Activated CD4-positive, alpha-beta T cell treated with anti-CD3 and anti-CD28 coated beads, Interleukin-2, amount 50 U/mL, for 24 hours (primary cell): ENCODE measurements at places on chromosomes 7 and 10.

- DNase-seq: no peak
Observed at GRCh38 chr7:77687100-77687746, 9.0 kb upstream of the RSBN1L start.

GRCh38 chr10:132144086-132144485, 42.7 kb upstream of the DPYSL4 start:
- no peak for DNase-seq

DNA sequence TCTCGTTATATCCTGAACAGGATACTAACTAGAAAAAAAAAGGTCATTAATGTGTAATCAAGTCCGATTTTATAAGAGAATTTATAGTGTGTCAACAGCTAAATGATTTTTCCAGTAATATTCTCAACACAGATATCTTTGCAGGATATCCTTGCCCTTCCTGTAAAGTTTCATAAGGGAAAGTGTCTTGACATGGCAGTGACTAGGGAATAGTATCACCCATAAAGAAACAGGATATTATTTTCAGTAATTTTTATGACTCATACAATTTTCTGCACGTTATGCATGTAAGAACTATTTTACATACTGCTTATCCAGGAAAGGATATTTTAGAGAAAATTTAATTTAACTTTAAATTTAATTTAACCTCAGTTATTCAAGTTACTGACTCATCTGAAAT, 19.5 kb upstream of the PNLIP start:
- DNase-seq: no peak

- no peak for DNase-seq
Observed at GRCh38 chr10:120260456-120260855, 196.6 kb upstream of the PLPP4 start.

- no peak for DNase-seq
Observed at GRCh38 chr10:86363833-86364490, 2.6 kb downstream of the GRID1 start.

DNA sequence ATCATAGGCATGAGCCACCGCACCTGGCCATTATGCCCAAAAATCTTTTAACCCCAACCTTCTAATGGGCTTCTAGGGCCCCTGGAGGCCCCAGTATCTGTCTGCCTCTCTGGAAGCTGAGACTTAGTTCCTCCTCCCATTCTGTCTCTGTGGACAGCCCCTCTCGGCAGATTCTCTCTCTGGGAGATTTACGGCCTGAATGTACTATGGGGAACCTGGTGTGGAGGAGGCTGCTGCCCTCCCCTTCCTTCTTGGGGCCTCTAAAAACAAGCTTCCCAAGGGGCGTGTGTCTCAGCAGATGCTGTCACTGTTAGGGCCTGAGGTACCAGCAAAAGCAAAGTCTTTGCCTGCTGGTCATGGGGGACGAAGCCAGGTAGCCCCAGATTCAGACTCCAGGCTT, 35.8 kb upstream of the PRKAR1B start:
- no peak for DNase-seq

- DNase-seq: no peak
Observed at GRCh38 chr10:7766241-7766640, 21.6 kb downstream of the KIN start.

DNA sequence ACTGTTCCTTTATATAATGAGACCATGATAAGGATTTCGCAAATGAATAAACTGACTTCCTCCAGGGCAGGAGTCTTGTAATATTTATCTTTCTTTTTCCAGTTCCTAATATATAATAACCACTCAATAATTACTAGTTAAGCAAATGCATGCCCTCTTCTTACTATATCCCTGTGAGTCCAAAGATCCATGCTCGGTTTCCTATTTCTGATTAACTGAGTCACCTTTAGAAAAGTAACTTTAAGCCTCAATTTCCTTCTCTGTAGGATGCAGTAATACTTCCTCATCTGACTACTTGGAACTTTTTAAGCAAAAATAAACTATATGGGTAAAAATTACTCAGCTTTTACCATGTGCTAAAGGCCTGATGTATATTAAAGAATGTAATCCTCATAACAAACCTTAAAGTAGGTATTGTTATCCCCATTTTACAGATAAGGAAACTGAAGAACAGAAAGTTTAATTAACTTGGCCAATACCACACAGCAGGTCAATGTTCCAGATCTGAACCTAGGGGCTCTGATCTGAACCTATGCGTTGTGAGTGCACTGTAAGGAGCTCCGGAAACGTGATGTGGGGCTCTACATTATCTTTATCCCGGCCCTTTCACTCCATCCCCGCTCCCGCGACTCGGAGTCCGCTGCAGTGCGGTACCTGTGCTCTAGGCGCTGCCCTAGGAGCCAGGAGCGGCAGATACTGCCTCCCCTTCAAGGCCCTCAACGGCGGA, 458 bp downstream of the COX15 start:
- no peak for DNase-seq

GRCh38 chr7:106464651-106465050, 179.9 kb upstream of the NAMPT start:
- no peak for DNase-seq

- no peak for DNase-seq
Observed at GRCh38 chr10:11110539-11110938, 92.9 kb downstream of the CELF2 start.

DNA sequence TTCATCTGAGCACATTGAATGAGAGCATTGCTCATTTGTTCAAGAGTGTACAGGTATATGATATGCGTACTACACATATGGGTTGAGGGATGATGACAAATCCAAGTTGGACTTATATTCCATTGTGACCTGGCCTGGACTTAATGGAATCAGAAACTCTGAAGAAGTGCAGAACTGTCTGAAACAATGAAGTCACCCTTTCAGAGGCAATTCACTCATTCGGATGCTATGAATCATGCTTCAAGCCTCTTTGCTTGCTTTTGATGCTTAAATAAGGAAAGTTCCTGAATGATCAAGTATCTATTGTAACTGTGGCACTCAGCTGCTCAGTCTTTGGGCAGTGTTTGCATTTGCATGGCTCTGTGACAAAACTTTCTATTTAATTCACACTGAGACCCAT, 93.4 kb downstream of the ZNF365 start:
- DNase-seq: no peak

GRCh38 chr10:104321226-104321625, 17.0 kb downstream of the ITPRIP start:
- no peak for DNase-seq

GRCh38 chr10:127911218-127911866, 4.4 kb downstream of the PTPRE start:
- no peak for DNase-seq

DNA sequence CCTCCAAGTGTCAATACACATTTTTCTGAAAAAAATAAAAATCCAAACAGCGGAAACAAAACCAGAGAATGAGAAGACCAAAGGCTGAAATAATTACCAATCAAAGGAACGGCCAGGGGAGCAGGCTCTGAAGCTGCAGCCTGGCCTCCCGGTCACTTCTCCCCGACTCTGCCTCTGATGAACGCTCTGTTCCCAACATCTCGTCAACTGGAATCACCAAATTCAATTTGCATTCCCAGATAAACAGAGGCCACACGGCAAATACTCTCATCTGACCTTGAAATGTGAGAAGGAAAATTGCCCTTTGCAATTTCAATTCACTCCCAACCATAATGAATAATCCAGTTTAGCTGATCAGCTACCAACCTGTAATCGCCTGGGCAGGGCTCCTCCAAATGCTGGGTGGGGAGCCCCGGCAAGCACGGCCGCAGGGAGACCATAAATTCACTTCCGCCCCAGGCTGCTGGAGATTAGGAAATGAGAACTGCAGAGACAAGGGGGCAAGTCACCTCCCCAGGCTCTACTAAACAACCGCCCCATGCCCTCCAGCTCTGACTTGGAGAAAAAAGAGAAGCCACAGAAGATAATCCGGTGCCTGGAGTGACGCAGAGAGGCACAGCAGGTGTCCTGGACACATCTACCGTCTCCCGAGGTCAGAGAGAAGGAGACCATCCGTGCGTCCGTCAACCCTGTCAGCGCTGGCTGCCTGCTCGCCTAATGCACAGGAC, 153.2 kb downstream of the MAD1L1 start:
- DNase-seq: no peak

DNA sequence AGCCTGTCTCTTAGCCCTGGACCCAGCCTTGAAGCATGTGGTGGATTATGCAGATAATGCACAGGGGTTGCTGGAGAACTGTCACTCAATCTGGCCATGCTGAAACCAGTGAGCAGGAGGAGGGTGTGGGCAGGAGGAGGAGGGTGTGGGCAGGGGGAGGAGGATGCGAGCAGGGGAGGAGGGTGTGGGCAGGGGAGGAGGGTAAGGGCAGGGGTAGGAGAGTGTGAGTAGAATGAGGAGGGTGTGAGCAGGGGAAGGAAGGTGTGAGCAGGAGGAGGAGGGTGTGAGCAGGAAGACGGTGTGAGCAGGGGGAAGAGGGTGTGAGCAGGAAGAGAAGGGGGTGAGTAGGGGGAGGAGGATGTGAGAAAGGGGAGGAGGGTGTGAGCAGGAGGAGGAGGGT, 18.8 kb downstream of the CAMK2B start:
- DNase-seq: no peak

GRCh38 chr7:131104596-131105293, 222.9 kb upstream of the MKLN1 start:
- no peak for DNase-seq

GRCh38 chr7:103964269-103964668, 25.2 kb downstream of the RELN start:
- DNase-seq: no peak

- no peak for DNase-seq
Observed at GRCh38 chr10:15897287-15897686, 37.0 kb upstream of the MINDY3 start.

GRCh38 chr10:102673819-102674511, 29.7 kb downstream of the TRIM8 start:
- peak; percentile 32 for DNase-seq

GRCh38 chr7:11548532-11548931, 283.5 kb downstream of the THSD7A start:
- no peak for DNase-seq

DNA sequence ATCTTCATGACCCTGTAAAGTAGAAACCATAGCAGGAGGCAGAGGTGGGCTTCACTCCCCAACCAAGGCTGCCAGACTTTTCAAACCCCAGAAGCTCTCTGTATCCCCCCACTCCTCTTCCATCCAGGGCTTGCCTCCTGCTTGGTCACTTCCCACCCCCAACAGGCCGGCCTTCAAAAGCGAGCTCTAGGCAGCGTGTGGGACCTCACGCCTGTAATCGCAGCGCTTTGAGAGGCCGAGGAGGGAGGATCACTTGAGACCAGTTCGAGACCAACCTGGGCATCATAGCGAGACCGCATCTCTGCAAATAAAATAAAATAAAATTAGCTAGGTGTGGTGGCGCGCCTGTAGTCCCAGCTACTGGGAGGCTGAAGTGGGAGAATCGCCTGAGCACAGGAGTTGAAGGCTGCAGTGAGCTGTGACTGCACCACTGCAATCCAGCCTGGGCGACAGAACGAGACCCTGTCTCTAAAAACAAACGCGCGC, 743 bp upstream of the POR start:
- DNase-seq: no peak

GRCh38 chr10:113226831-113227445, 276.9 kb downstream of the TCF7L2 start:
- DNase-seq: no peak

DNA sequence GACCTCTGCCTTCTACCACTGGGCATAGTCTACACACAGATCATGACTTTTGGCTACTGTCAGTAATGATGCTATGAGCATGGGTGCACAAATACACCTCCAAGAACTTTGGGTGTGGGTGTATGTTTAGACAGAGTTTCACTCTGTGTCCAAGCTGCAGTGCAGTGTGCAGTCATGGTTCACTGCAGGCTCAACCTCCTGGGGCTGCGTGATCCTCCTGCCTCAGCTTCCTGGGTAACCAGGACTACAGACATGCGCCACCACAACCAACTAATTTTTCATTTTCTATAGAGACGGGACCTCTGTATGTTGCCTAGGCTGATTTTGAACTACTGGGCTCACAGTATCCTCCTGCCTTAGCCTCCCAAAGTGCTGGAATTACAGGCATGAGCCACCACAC, 194.4 kb downstream of the NSUN6 start:
- no peak for DNase-seq

GRCh38 chr7:52507546-52508255, 527.7 kb upstream of the POM121L12 start:
- no peak for DNase-seq

DNA sequence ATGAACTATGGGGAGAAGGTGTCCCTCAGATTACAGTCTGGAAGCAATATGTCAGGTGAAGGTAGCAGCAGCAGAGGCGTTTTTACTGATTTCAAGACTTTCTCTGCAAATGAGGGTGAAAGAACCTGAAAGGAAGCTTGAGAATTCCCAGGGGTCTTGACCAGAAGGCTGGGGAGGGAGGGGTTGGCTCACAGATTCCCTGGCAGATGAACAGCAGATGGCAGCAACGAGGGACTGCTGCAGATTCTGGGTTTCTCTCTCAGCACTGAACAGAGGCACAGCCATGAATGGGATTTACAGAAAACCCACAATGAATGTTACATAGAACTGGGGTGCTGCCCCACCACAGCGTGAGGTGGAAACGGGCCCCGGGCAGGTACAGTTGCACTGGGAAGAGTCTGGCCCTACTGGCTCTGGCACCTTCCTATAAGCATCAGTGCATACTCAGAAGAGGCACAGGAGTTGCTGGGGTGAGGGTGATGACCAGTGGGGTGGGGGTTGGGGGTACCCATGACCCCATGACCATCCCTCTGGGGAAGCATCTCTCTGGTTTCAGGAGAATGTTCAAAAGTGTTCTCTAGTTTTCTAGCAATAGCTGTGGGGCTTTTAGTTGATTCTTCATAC, 317.8 kb downstream of the SH2D4B start:
- no peak for DNase-seq

DNA sequence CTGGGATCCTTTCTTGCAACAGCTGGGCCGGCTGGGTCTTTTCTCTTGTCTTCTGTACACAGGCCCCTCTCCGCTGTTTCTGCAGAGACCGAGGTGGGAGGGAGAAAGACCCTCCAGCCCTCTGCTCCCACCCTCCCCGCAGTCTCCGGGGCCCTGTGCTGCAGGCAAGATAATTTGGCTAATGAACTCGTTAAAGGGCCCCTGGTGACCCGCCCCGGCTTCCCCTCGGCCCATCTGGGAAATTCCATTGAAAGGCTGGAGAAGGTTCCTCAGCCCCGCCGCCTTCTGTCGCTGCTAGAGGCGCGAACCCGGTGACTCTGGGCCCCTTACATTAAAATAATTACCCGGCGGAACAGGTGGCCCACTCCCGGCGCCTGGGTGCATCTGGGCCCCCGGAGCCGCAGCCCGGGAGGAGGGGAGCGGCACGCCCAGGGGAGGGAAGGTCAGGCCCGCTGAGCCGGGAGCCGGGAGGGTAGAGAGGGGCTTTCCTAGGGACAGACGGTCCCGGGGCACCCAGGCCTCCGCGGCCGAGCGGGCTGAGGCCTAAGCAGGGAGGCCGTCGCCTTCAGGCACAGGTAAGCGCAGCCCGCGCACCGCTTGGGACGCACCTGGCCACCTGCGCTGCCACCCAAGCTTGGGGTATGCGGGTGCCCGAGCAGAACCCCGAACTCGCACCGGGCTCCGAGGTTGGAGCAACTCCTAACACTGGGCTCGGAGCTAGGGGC, 7.3 kb upstream of the MNX1 start:
- no peak for DNase-seq
